Kidney glomerular epithelial cell (primary cell): ENCODE measurements at places on chromosomes 7 and 10.
A peak's percentile ranks its signal among the peaks of the same experiment; 100 is the strongest.

GRCh38 chr10:69866688-69867461 lies 65.2 kb downstream of the COL13A1 start:
- peak; percentile 71 for DNase-seq

- DNase-seq, result peak; percentile 90
Measured at GRCh38 chr10:114634609-114634979, 23.5 kb downstream of the ABLIM1 start.

DNA sequence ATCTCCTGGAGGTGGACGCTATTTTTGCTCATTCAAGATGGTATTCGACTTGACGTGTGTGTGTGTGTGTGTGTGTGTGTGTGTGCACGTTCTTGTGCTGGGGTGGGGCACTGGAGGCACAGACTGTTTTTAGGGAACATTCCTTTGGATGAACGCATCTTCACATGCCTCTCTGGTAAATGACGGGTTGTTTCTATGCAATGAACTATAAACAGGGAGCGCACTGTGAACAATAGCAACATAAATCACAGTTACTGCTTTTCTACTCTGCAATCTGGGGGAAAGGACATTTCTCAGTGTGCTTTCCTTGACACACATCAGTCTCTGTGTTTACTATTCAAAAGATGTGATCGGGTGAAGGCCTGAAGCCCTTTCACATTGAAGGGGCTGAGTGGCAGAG lies 120.1 kb upstream of the PITRM1 start:
- no peak for DNase-seq

DNA sequence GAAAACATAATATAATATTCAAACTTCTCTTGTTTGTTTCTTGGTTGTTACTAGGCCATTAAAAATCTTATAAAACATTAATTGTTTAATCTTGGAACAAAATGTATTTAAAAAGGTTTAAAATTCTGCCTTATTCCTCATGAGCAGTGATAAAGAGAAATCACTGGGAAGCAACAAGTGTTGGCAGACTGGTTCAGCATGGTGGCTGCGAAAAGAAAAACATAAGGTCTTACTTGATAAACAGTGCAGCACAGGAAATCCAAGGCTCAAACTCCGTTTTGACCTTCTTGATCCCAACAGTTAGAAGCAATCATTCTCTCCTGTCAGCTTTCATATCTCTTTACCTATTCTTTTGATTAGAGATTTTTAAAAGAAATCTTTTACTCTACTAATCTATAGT lies 530.8 kb downstream of the CNTNAP2 start:
- no peak for DNase-seq

- no peak for DNase-seq
Measured at GRCh38 chr10:125015356-125015944, 73.5 kb downstream of the ZRANB1 start.

- no peak for DNase-seq
Measured at GRCh38 chr7:123054357-123055133, 59.0 kb upstream of the TAS2R16 start.

GRCh38 chr7:142739923-142740492 lies 9.3 kb upstream of the PRSS1 start:
- DNase-seq, result no peak

DNA sequence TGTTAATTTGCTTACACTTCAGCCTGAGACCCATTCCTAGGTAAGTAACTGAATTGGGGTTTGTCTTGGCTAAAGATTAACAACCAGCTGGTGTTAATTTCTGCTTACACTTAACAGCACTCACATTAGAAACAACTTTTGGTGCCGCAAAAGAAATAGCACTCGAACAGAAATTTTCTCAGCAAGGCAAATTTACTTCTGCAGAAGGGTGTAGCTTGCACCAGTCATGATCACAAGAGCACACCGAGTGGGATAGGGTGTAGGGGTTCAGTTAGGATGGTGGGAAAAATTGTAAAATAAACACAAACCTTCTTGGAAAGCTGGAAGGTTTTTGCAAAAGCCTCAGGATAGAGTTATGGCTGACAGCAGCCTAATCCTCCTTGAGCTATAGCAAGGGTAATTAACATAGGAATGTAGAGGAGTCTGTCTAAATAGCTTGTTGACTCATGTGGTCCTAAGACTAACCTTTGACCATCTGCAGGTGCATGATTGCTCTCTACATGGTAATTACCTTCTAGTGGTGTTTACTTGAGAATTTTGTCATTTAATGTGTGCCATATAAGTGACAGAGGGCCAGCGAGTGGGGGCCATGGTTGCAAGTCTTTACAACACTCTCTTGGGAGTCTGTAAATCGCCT lies 67.8 kb upstream of the CDK13 start:
- DNase-seq, result no peak
